Inflammatory macrophage treated with lipopolysaccharide for 1 hour (primary cell): ENCODE measurements at places on chromosomes 6 and 20.

DNA sequence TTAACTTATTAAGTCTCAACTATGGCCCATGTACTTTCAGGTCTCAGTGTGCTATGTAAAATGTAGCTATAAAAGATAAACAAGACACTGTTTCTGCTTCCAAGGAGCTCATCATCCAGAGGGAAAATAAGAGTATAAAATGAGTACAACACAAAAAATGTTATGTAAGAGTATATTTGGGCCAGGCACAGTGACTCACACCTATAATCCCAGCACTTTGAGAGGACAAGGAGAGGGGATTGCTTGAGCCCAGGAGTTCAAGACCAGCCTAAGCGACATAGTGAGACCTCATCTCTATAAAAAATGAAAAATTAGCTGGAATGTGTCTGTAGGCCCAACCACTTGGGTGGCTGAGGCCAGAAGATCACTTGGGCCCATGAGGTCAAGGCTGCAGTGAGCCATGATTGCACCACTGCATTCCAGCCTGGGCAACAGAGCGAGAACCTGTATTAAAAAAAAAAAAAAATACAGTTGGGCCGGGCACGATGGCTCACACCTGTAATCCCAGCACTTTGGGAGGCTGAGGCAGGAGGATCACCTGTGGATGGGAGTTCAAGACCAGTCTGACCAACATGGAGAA, 124.0 kb downstream of the EDN1 start:
- no peak for DNase-seq

DNA sequence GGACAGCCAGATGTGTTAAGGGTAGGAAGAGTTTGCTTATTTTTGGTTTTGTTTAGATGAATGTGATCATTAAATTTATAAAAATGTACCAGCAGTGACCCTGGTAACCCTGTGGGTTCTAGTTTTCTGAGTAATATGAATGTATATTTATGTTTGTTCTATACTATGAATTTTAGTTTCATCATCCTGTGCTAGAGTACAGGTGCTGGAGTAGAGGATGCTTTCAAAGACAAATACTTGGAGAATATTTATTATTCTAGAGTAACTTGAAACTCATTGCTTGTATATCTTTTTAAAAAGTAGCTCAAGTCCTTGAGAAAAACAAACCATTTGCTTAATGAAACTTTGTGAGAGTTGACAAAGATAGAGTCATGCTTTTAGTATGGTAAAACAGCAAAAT, 7.8 kb downstream of the LRRC1 start:
- no peak for DNase-seq

DNA sequence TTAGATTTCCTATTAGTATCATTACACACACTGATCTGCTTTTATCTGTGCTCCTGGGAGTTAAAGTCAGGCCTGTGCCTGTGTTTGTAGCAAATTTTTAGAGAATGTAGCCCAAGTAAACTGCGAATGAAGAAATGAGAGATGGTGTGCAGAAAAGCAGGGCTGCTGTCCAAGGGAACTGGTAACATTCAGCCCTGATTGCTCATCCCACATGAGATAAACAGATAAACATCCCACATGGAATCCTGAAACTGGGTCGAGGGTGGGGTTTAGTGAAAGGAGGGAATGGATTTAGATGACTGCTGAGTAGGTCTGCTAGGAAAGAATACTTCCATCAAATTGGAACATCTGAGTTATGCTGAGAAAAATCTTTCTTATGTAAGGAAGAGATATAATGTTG, 69.1 kb downstream of the GRIK2 start:
- DNase-seq: no peak

- DNase-seq: peak; percentile 59
Observed at GRCh38 chr6:2792330-2793110, 27.3 kb downstream of the WRNIP1 start.

DNA sequence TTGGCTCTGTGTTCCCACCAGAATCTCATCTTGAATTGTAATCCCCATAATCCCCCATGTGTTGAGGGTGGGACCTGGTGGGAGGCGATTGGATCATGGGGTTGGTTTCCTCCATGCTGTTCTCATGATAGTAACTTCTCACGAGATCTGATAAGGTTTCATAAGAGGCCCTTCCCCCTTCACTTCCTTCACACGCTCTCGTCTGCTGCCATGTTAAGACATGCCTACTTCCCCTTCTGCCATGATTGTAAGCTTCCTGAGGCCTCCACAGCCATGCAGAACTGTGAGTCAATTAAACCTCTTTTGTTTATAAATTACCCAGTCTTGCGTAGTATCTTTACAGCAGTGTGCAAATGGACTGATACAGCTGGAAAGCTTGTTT, 90.0 kb downstream of the ELOVL5 start:
- DNase-seq: no peak

DNA sequence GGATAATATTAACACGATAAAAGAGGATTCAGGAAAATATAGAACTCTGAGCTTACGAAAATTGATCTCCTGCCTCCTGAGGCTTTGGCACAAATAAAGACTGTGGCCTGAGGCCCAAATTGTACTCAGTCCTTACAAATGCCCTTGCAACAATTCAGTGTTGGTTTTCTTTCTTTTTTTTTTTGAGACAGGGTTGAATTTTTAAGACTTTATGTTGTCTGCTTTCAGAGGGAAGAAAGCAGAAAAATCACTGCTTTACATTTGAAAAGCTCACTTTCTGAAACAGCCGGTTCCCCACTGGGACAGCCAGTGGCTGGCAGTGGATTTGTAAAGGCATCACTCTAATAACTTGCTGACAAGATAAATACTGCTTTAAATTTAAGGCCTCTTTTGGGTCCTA, 290.5 kb downstream of the SLC35F1 start:
- DNase-seq: no peak

DNA sequence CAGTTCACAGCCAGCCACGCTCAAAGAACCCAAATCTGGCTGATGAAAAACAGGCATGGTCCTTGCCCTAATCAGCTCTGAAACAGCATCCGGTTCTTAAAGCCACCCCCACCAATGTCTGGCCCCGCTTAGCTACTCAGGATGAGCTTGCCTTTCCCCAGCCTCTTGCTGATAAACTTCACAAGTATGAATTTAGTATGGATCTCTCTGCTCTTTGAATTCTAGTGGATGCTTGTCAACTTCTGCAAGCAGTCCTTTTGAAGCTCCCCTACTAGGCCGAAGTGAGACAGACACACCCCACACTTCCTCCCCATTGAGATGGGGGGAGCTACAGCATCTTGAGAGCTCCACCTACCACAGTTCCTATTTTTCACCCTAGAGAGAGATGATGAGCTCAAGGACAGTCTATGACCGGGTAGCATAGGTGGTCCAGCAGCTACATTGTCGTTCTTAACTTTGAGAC, 36.7 kb downstream of the EBF4 start:
- peak; percentile 8 for DNase-seq

GRCh38 chr6:25286891-25287290, 7.7 kb downstream of the CARMIL1 start:
- DNase-seq: no peak

GRCh38 chr20:13870170-13870748, 85.4 kb downstream of the NDUFAF5 start:
- peak; percentile 28 for DNase-seq

DNA sequence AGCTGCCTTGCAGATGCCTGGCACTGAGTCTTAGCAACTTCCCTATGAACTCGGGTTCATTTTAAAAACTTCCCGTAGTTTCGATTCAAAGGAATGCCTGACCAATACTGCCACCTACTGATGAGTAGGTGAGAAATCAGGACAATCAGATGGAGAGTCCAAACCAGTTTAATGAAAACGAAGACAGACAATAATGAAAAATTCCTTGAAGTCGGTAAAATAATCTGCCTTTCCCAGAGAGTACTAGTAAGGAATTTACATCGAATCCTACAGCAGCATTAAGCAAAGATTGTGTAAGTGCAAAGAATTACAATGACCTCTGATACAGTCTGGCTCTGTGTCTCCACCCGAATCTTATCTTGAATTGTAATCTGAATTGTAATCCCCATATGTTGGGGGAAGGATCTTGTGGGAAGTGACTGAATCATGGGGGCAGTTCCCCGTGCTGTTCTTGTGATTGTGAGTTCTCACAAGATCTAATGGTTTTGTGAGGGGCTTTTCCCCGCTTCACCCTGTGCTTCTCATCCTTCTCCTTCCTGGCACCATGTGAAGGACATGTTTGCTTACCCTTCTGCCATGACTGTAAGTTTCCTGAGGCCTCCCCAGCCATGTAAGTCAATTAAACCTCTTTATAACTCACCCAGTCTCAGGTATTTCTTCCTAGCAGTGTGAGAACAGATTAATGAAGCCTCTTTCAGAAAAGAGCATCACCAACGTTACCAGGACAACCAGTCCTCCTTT, 134.4 kb downstream of the ARHGAP18 start:
- DNase-seq: peak; percentile 76

DNA sequence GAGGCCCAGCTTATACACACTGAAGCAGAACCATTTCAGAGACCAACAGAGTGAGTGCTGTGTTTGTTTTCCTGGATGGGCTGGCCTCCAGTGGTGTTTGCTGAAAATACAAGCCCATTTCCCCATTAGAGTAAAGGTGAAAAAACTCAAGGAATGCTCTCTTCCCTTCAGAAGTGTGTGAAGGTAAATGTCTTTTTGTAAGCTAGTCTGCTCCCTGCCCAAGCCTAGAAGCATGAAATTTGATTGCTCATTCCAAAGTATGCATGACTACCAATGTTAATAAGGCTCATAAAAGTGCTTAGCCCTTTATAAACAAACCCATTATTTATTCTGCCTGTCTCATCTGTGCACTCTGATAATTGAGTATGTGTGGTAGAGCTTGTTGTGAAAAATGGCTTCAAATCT, 59.1 kb downstream of the ADGRF1 start:
- no peak for DNase-seq

GRCh38 chr6:166842607-166843006, 113.7 kb downstream of the RNASET2 start:
- no peak for DNase-seq

- DNase-seq: no peak
Observed at GRCh38 chr6:66731310-66731709, 1024.3 kb upstream of the EYS start.

DNA sequence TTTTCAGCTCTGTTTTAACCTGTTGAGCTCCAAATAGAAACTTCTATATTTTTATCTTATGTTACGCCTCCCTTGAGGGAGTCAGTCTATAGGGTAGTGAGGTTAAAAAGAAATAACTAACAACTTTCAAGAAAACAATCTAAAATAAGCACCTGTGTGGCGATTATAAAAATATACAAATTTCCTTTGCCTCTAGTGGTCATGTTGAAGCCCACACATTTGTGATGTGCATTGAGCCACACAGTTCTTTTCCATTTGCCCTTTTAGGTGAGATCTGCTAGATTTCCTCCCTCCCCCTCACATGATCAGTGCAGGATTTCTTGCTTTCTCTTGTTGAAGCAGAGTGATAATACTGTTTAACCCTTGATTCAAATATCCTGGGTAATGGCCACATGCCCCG, 84.2 kb downstream of the MYB start:
- DNase-seq: no peak

- DNase-seq: no peak
Observed at GRCh38 chr6:167651318-167652041, 175.2 kb upstream of the AFDN start.

DNA sequence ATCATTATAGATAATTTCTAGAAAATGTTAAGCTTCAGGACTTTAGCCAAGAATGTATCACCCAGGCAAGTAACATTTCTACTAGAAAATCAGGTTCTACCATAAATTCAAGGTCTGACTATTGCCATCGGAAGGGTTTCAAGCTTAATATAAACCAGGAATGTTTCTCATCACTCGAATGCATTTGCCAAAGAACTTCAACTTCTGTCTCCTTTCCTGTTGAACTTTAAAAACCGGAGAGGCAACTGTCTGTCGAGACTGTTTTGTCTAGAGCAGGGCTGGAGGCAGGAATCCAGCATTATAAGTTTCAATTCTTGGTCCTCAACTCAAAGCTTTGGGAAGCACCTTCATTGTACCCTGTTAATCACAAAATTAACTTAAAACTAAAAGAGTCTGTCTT, 264.7 kb downstream of the ZNF217 start:
- no peak for DNase-seq
